ENCODE measurements at places on chromosomes 7 and 10.

- DNase-seq, result no peak
Observed at GRCh38 chr10:107103174-107104025, 61.1 kb downstream of the SORCS1 start.

GRCh38 chr7:69412331-69413146 lies 185.7 kb upstream of the AUTS2 start:
- no peak for DNase-seq

- no peak for DNase-seq
Observed at GRCh38 chr10:118458957-118459641, 117.0 kb upstream of the FAM204A start.

- no peak for DNase-seq
Observed at GRCh38 chr7:92466682-92467081, 11.1 kb downstream of the ERVW-1 start.

DNA sequence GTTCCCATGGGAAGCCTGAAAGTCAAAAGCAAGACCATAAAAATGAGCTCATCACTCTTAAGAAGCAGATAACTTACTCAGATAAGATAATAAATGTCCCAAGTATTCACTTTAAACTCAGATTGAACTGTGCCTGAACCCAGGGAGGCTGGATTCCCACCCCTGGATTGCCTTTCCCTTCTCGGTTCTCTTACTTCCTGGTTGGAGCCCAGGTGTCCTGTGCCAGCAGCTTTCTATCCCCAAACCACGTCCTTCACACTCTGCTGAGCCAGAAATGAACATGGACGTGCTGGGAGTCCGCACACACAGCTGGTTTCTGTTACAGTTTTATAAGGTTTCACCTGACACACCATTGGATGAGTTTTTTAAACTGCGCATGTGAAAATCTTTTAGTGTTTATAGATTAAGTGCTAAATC lies 636.2 kb upstream of the IGFBP3 start:
- DNase-seq, result no peak

DNA sequence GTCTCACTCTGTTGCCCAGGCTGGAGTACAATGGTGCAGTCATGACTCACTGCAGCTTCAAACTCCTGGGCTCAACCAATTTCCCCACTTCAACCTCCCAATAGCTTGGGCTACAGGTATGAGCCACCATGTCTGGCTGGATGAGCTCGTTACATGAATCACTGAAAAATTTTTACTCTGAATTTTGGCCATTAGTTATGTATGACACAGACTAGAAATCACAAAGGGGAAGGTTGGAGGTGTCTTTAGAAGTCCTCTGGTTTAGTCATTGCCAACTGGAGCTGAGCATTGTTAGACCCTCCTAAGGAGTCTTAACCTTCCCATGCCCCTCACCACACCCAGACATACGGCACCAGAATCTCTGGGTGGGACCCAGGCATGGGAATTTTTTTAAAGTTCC lies 34.7 kb downstream of the SVIL start:
- peak; percentile 10 for DNase-seq

DNA sequence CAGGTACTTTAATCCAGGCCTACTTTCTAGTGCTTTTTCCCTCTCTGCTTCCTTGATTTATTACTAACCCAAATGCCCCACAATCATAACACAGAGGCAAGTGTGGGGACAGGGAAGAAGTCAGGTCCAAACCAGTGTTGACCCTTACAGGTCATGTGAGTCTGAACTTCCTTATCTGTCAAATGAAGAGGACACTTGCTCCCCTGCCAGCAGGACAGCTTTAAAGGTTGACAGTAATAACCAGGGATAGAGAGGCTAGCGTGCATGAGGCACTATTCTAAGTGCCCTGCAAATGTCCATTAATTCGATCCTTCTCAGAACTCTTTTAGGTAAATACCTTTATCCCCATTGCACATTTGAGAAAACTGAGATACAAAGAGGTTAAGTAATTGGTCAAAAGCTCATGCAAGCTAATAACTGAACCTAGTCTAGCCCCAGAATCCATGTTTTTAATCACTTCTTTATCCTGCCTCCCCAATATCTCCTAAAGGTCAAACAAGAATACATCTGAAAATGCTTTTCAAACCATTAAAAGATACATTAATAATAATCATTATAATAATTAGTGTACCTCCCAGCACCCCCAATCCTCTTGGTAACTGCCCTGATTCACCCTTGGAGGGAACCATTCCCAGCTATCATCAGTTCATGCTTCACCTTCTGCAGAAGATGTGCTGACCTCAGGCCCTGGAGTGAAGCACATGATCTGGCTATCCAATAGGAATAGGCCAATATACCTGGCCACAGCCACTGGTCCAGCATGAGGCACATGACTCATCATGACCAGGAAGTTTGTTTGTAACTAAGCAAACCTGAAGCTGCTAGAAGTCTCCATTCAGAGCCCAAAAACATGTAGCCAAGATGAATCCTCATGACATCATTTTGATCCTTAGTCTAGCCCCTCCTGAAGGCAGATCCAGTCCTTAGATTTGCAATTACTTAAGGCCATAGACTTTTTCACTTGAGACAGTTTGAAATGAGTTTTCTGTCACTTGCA lies 40.7 kb downstream of the SGMS1 start:
- DNase-seq, result no peak

GRCh38 chr10:35172574-35172973 lies 45.9 kb downstream of the CREM start:
- DNase-seq, result no peak

DNA sequence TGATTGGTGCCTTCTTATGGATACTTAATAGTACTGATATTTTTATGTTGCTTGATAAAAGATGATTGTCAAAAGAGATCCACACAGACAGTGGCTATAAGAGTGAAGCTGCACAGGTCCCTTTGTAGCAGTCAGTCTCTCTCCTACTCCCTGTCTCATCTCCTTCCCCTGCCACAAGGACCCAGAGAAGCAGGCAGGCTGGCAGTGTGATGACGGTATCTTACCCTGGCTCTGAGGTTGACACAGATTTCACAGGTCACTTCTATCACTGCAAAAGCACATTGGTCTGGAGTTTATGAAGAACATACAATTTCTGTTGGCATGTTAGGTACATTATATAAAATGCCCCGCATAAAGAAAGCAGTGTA lies 64.4 kb upstream of the AHR start:
- DNase-seq, result no peak

Data from ecto neural progenitor cell (in vitro differentiated cells).